Stimulated activated CD8-positive, alpha-beta memory T cell treated with anti-CD3 and anti-CD28 coated beads, Interleukin-7, amount 100 ng/mL, for 4 hours (primary cell): ENCODE measurements at places on chromosomes 7 and 10.

- DNase-seq = no peak
These were observed 10.4 kb downstream of the STOX1 start for GRCh38 chr10:68837626-68838322.

DNA sequence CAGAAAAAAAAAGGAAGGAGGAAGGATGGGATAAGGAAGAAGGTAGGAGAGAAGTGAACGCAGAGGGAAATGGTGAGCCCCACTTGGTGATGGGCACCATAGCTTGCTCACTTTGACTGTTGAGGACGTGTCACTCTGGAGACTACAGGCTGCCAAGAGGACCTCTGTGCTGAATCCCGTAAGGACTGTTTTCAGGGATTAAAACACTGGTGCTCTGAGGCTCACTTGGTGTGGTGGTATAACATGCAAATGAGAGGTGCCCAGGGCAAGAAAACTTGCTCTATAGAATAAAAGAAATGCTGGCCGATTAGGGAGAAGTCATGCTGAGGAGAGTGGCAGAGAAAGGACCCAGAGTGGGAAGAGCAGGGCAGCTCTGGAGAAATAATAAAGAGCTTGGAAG, 5.3 kb upstream of the IL2RA start:
- DNase-seq = no peak

DNA sequence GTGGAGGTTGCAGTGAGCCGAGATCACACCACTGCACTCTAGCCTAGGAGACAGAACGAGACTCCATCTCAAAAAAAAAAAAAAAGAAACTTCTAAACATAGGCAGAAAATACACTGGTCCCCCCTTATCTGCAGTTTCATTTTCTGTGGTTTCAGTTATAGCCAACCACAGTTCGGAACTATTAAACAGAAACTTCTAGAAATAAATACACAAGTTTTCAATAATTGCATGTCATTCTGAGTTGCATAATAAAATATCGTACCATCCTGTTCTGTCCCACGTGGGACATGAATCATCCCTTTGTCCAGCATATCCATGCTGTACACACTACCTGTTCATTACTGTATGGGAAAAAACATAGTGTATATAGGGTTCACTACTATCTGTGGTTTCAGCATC, 8.0 kb downstream of the XRCC2 start:
- no peak for DNase-seq

DNA sequence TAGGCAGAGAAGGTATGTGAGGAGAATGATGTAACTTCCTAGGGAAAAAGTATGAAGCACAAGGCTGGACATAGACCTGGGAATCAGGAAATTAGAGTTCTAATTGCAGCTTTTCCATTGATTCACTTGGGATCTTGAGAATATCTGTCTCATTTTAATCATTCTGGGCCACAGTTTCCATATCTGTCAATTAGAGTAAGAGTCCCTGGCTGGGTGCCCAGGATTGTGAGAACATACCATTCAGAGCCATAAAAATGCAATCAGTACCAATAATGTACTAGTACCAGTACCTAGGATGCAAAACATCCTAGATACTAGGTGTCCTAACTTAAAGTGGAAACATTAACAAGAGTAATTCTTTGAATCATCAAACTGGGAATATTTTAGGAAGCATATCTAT, 29.6 kb downstream of the CAV1 start:
- no peak for DNase-seq

- DNase-seq = no peak
These were observed 67.9 kb downstream of the ZNF783 start for GRCh38 chr7:149329766-149330334.
